ENCODE measurements at places on chromosomes 7 and 10.

DNA sequence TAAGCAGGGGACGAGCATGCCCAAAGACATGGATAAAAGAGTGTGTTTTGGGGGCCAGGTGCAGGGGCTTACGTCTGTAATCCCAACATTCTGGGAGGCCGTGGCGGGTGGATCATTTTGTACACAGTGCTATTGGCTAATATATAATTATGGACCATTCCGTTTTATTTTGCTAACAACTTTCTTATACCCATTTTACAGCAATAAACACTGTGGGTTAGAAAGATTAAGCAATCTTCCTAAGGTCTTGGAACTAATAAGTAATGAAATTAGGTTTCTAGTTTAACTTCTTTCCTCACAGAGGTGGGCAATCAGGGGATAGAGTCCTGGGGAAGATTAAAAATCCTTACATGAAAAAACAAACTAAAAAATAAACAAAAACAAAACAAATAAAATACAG lies 3.4 kb downstream of the GGCT start:
- DNase-seq = no peak

DNA sequence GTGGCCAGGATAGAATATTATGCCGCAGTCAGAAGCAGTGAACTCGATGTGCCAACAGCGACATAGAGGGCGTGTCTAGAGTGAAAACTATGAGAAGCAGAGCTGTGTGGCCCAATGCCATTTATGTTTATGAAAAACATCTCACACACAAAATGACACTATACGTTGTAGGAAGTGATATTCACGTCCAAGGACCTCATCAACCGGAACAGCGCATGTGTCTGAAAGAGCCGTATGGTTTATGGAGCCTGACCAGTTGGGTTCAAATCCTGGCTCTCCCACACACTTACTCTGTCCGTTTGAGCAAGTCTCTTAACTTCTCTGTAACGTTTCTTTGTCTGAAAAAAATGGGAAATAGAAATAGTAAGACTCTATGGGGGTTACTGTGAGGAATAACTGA lies 20.5 kb downstream of the TAS2R40 start:
- DNase-seq = no peak

GRCh38 chr10:121183236-121183635 lies 332.1 kb downstream of the WDR11 start:
- DNase-seq = no peak

DNA sequence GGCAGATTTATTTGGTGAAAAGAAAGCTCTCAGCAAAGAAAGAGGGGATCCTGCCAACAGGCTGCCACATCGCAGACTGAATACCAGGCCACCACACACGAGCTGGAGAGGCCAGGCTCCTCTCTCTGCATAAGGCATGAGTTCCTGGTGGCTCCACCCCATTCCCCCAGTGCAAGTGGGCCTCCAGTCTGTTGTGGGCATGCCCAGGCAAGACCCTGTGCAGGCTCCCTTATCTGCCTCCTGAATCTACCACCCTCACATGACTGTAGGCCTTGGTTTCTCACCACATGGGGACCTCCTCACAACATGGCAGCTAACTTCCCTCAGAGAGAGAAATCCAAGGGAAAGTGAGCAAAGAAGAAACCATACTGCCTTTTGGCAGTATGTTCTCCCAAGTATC lies 26.7 kb upstream of the CUL1 start:
- no peak for DNase-seq

GRCh38 chr7:77315182-77315591 lies 101.0 kb downstream of the GSAP start:
- DNase-seq = peak; percentile 82

GRCh38 chr10:89304446-89304845 lies 2.6 kb downstream of the IFIT2 start:
- no peak for DNase-seq

DNA sequence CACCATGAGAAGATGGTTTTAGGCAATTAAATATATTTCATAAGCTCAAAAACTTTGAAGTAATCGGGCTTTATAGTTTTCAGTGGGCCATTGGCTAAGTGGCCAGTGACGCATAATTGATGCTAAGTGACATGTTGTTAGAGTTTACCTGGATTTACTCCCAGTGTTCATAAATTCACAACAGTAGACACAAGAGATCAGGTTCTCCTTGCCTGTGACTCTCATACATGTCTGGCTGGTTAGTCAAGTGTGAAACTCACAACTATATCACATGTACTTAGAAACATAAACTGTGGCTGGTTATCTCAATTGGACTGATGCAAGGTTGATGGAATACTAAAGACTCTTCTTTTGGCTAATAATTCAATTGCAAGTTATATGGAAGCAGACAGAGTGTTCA lies 26.2 kb downstream of the ASB15 start:
- no peak for DNase-seq

DNA sequence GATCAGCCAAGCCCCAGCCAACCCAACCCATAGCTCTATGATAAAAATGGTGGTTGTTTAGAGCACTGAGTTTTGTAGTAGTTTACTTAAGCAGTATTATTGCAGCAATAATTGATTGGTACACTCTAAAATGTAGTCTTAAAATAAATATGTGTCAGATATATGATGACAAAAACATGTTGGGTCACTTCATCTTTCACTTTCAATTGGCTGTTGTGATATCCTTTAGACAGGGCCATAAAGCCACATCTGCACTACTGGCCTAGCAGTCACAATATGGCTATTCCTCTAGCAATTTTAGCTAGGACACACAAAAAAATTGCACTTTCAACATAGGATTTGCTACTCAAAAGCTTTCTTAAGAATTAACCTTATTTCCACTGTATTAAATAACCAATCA lies 5.9 kb upstream of the CAV1 start:
- no peak for DNase-seq

GRCh38 chr7:55468495-55468894 lies 103.4 kb downstream of the LANCL2 start:
- no peak for DNase-seq

- no peak for DNase-seq
These were observed 29.3 kb downstream of the SPAG6 start for GRCh38 chr10:22374489-22375126.

- DNase-seq = no peak
These were observed 14.0 kb downstream of the KAZALD1 start for GRCh38 chr10:101075775-101076174.

DNA sequence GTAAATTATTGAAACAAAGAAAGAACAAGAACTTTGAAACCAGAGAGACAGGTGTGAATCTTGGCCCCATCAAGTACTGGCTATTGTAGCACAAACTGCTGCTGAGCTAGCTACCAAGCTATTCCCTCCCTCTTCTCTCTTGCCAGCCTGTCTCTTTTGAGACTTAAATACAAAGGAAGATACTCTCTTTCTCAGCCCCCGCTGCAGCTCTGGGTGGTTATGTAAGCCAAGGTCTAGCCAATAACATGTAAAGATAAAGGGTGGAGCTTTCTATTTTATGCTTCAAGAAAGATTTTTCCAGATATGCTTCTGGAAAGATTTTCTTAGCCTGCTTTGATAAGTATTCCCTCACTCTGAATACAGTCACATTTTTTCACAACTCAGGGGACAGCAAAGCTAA lies 17.2 kb downstream of the BAZ1B start:
- no peak for DNase-seq

GRCh38 chr7:130352194-130353074 lies 7.8 kb downstream of the CPA5 start:
- DNase-seq = no peak

- no peak for DNase-seq
These were observed 74.5 kb downstream of the DIP2C start for GRCh38 chr10:614790-615582.

GRCh38 chr10:58086763-58087150 lies 180.9 kb downstream of the IPMK start:
- DNase-seq = no peak

- no peak for DNase-seq
These were observed 68.0 kb downstream of the CXCL12 start for GRCh38 chr10:44316922-44317215.

DNA sequence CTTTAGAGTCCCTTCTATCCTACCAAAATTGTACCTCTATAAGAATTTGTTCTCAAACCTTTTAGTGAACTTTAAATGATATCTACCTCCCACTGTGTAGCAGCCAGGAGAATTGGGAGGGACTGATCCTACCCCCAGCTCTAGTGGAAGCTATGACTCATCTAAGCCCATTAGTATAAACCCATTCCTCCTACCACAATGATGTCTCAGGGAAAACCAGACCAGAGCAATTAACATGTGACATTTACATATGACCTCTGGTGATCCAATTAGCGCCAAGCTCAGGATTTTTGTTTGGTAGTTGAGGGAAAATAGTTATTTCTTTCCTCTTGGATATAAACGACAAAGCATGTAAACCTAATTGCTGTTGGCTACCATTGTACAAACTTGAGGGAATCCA lies 33.1 kb upstream of the R3HCC1L start:
- DNase-seq = no peak

DNA sequence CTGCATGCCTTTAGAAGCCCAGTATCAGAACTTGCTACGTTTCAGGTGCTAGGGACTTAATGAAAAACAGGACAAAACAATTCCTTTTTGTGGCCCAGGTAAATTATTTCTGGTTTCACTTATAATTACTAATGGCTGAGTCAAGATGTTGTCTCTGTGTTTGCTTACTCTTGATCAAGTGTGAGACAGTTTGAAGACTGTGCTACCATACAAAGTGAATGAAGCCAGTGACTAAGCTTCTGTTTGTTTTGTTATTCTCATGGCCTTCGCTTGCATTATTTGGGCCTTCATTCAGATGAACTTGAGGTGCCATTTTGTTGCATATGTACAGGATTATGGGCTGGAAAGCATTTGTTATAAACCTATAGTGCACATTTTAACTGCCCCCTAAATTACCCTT lies 17.9 kb downstream of the SMNDC1 start:
- no peak for DNase-seq

- DNase-seq = no peak
These were observed 53.8 kb downstream of the RBM17 start for GRCh38 chr10:6142644-6143043.

- DNase-seq = no peak
These were observed 219.9 kb downstream of the TCF7L2 start for GRCh38 chr10:113169853-113170460.

DNA sequence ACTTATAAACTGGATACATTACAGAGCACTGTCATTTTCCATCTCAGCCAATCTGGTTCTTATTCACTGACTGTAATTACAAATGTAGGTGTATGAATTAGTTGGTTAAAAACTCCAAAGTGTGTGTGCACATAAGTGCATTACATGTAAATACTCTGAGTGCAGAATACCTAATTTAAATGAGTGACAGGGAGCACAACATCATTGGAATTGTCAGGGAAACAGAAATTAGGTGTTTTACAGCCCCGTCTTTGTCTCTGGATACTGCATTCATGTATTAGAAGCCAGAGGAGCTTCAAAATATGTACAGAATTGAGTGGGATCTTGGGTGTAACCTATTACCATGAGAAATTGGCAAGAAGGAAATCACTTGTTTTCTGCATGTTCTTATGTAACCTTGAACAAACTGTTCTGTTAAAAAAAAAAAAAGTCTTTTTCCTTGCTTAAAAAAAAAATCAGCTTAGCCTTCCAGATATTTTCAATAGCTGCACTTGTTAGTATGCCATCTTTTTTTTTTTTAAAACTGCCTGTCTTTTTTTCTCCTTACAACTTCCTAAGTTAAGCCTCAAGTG lies 31.1 kb downstream of the CELF2 start:
- no peak for DNase-seq

- no peak for DNase-seq
These were observed 334.5 kb upstream of the SORCS1 start for GRCh38 chr10:107498983-107499382.

- DNase-seq = no peak
These were observed 4.1 kb upstream of the RASSF4 start for GRCh38 chr10:44955413-44956070.

DNA sequence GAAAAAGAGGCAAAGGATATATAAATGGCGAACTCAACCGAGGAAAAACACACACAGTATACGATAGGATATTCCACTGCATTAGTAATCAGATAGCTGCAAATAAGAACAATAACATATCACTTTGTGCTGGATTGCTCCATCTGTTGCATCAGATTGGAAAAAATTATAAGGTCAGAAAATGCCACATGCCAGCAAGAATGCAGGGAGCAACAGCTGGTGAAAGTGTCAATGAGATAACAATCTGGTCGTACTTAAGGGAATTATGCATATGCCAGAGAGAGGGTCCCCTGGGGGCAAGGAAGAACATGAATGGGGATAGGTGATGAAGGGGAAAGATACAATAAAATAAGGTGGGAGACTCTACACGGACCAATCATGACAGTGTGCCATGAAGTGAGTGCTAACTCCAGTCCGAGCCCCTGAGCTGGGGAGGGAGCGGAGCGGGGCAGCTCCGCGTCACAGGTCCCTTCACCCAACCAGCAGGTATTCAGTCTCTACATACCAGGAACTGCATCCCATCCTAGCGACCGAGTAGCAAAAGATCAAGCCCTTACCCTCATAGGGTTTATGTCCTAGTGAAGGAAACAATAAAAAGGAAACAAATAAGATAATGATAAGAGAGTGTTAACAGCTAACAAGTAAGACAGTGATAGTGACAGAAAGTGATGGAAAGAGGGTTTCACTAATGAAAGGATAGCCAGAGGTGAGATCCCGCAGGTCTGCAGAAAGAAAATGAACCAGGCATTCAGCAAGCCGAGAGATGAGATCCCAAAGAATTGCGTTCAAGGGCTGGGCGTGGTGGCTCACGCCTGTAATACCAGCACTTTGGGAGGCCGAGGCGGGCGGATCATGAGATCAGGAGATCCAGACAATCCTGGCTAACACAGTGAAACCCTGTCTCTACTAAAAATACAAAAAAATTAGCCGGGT lies 9.4 kb downstream of the MPP7 start:
- DNase-seq = no peak

DNA sequence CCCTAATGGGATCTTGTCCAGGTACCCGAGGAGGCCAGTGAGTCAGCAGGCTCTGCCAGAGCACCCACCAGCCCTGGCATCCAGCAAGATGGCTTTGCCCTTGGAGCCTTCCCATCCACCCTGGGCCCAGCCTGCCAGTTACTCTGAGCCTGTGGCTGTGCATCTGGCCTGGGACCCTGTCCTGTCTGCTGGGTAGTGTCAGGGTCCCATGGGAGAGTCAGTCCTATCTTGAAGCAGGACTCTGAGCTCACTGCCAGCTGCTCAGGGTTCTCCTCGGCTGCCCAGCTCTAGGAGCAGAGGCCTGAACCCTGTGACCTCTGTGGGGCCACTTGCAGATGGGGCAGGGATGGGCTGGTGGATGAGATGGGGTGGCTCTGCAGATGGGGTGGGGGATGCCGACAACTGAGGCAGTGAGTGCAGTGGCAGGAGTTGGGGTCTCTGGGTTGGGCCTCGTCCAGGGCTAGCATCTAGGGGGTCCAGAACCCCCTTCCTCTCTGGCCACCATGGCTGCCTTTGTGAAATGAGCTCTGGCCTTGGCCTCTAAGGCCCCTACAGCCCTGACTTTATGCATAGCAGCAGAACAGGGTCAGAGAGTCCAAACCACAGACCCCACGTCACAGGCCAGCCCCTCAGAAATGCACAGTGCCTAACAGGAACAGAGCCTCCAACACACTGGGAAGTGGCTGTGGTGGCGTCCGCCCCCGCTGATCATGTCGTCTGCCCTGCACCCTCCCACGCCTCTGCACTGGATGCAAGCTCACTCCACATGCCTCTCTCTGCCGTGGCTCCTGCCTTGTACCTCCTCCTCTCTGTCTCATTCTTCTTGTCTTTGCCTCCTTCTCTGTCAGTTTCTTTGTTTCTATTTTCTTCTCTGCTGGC lies 88.1 kb upstream of the RET start:
- DNase-seq = no peak

Data from muscle of arm (tissue), 14 donors.